Suprapubic skin (tissue), 4 donors: ENCODE measurements at places on chromosomes 3 and 15. TPM values are rescaled to one million over a fixed set of nuclear protein-coding genes. Genes with fewer than 3 reads are reported as not detected.

SAMD7 gene
- not detected for total RNA-seq

TTLL3 gene
- 102 TPM for total RNA-seq

NOX5 gene
- total RNA-seq: not detected

ACTL6A gene
- total RNA-seq: 46.3 TPM

SYNPR gene
- not detected for total RNA-seq

- H3K27me3 ChIP-seq: no peaks in the 10 kb centered on the region
- H3K4me3 ChIP-seq: no peak overlapping the region
- H3K4me1 ChIP-seq: no peaks in the 10 kb centered on the region
- DNase-seq: no peak
- no peaks in the 10 kb centered on the region for H3K36me3 ChIP-seq
- no peak overlapping the region for H3K27ac ChIP-seq
These were observed 159.9 kb upstream of the CMC1 start for GRCh38 chr3:28081533-28081947.

DNA sequence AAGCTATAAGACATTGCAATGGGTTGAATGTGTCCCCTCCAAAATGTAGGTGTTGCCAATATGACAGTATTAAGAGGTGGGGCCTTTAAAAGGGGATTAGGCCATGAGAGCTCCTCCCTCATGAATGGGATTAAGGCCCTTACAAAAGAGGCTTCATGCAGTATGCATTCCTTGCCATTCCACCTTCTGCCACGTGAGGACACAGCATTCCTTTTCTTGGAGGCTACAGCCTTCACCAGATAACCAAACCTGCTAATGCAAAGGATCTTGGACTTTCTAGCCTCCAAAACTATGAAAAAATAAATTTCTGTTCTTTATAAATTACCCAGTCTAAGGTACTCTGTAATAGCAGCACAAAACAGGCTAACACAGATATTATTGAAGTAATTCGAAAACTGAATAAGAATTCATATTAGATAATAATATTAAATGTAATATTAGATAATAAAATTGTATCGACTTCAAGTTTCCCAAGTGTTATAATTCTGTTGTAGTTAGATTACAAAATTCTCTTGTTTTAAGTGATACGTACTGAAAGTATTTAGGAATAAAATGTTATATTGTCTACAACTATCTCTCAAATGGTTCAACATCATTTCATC lies 29.4 kb upstream of the ATP8B4 start:
- H3K4me1 ChIP-seq: peaks cover 6% of the 10 kb centered on the region
- H3K36me3 ChIP-seq: no peaks in the 10 kb centered on the region
- H3K27ac ChIP-seq: no peak overlapping the region
- DNase-seq: no peak
- no peaks in the 10 kb centered on the region for H3K27me3 ChIP-seq

DNA sequence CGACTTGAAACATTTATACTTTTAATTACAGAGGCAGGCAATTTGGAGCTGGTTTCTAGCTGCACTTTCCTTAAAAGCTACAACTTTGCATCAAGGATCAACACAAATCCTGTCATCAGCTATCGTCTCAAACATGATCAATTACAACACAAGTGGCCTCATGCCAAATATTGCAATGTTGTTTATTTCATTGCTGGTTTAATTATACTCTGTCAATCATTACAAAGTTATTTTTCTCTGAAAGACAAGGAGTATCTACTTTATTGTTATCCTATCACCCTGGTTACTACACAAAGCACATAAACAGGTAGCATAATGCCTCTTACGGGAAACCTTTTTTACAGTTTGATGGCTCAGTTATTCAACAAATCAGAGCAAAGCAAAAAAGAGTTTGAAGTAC lies 58.0 kb upstream of the FOXB1 start:
- H3K27ac ChIP-seq: no peak overlapping the region
- no peak for DNase-seq
- no peak overlapping the region for H3K4me3 ChIP-seq
- no peaks in the 10 kb centered on the region for H3K36me3 ChIP-seq
- peaks cover 5% of the 10 kb centered on the region for H3K27me3 ChIP-seq

DNA sequence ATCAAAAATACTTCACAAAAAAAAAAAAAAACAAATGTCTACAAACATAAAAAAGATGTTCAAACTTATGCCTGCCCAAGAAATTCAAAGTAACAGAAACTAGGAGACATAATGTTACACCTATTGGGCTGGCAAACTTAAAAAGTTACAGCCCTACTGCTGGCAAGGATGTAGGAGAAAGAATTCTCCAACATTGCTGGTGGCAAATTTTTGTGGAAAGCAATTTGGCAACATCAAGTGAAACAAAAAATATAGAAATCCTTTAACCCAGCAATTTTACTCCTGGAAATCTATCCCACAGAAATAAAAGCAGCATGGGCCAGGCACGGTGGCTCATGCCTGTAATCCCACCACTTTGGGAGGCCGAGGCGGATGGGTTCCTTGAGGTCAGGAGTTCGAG lies 73.2 kb downstream of the STAG1 start:
- DNase-seq: no peak
- H3K4me1 ChIP-seq: peaks cover 12% of the 10 kb centered on the region
- H3K36me3 ChIP-seq: no peaks in the 10 kb centered on the region
- H3K27me3 ChIP-seq: no peaks in the 10 kb centered on the region

GRCh38 chr3:187104933-187105332 lies 34.4 kb downstream of the RPL39L start:
- H3K36me3 ChIP-seq: no peaks in the 10 kb centered on the region
- peaks cover 13% of the 10 kb centered on the region for H3K4me1 ChIP-seq
- H3K27ac ChIP-seq: no peak overlapping the region
- no peaks in the 10 kb centered on the region for H3K27me3 ChIP-seq
- no peak for DNase-seq

GRCh38 chr15:80564056-80564455 lies 131.1 kb upstream of the ABHD17C start:
- no peak overlapping the region for H3K4me3 ChIP-seq
- H3K36me3 ChIP-seq: no peaks in the 10 kb centered on the region
- no peak for DNase-seq

DNA sequence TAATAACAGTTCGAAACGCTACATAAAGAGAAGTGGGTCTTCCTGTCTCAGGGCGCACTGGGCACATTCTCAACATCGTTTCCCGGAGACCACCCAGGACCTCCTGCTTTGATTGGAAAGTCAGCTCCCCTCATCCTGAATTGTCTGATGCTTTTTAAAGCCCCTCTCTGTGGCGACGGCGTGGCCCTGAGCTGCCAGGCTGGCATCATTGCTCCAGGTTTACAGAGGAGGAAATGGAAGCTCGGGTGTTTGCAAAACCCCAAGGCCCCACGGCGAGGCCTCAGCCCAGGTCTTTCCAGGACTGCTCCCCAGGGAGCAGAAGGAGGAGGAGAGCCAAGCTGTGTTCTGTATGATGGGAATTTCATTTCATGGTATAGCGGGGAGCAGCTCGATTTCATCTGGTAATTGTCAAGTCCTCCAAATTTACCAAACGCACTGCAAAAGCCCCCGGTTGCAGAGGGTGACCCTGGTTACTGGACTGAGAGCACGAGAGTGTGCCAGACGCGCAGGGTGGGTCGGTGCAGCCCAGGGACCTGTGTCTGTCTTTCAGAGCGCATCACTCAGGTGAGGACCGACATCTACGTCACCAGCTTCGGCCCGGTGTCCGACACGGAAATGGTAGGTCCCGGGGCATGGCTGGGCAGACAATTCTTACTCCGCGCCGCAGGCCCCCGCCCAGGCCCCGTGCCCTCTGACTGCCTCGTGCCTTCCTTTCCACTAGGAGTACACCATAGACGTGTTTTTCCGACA lies 15.9 kb downstream of the GABRA5 start:
- no peaks in the 10 kb centered on the region for H3K27me3 ChIP-seq
- H3K36me3 ChIP-seq: no peaks in the 10 kb centered on the region
- no peaks in the 10 kb centered on the region for H3K4me1 ChIP-seq
- no peak overlapping the region for H3K27ac ChIP-seq
- no peak overlapping the region for H3K4me3 ChIP-seq

DNA sequence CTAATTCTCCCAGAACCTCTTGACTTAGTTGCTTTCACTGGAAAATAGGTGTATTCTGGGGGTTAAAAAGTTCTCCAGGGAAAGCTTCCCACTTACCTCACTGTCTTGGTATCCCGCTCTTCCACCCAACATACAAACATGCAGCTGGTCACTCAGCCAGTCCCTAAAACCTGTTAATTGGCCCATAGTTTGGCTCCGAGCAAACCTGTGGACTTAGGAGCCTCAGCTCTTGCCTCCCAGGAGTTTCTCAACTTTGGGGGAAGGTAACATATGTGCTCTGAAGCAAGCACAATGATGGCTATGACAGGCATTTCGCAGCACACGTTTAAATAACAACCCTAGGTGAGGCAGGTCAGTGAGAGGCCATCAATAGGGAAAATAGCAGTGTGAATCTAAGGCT lies 25.8 kb upstream of the LRRFIP2 start:
- no peaks in the 10 kb centered on the region for H3K27me3 ChIP-seq
- no peak overlapping the region for H3K4me3 ChIP-seq
- H3K27ac ChIP-seq: no peak overlapping the region
- H3K36me3 ChIP-seq: no peaks in the 10 kb centered on the region

- no peaks in the 10 kb centered on the region for H3K27me3 ChIP-seq
- H3K4me1 ChIP-seq: peaks cover 58% of the 10 kb centered on the region
- no peak overlapping the region for H3K4me3 ChIP-seq
- DNase-seq: no peak
These were observed 75.0 kb downstream of the TBL1XR1 start for GRCh38 chr3:177122183-177122856.

- DNase-seq: peak; percentile 87
- peaks cover 18% of the 10 kb centered on the region for H3K36me3 ChIP-seq
- peak overlapping the region; percentile 80 for H3K27ac ChIP-seq
- H3K4me1 ChIP-seq: peaks cover 23% of the 10 kb centered on the region
- no peaks in the 10 kb centered on the region for H3K27me3 ChIP-seq
- H3K4me3 ChIP-seq: no peak overlapping the region
These were observed 58.2 kb downstream of the ZBTB38 start for GRCh38 chr3:141426404-141427034.

DNA sequence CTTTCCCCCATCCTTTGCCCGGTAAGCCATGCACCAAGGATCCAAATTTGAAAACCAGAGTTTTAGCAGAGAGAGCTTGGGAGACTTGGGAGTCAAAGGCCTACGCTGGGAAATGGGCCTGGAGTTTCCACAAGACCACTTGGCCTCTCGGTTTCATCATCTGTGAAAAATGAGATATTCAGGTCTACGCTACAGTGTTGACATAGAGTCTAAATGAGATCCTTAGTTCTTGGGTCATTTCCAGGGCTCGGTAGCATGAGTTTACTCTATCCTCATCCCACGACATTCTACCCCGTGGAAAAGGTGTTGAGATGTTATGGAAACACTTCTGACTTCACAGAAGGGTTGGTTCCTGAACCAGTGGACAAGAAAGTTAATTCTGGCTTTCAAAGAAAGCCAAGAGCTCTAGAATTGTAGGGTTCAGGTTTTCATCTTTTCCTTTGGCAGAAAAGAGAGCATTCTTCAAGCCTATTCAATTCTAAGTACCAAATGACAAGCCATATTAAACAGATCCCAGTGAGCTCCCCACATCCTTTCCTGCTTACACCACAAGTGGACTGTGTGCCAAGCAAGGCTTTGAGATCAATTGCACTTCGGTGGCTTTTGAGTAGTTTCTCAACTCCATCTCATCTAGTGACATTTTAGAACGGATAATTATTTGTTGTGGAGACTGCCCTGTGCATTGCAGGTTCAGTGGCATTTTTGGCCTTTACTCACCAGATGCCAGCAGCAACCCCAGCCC lies 219.7 kb downstream of the SLCO3A1 start:
- DNase-seq: no peak
- no peak overlapping the region for H3K4me3 ChIP-seq
- no peaks in the 10 kb centered on the region for H3K36me3 ChIP-seq
- H3K4me1 ChIP-seq: peaks cover 68% of the 10 kb centered on the region

DNA sequence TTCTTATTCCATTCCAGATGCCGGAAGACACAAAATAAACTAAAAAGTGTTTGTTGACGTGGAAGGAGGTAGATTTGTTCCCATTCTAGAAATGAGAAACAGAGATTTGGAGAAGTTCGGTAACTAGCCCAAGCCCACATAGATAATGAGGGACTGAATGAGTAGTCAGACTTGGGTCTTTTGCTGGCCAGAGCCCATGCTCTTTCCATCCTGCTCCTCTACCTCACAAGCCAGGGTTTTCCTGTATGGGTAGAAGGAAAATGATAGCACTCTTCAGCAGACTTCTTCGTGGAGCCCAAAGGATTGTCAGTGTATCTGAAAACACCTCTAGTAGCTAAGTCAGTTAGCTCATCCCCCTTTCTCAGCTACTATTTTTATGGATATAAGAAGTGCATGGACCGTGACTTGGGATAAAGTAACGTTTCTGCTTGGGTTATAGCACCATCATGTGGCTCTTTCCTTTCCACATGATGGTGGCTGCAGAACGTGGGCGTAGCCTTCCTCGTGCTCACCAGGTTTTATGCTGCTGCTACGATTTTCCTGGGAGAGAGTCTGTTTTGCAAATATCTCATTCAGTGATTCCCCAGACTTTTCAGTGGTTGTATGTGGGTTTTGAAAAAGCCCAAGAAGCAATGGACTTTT lies 84.6 kb downstream of the DGKG start:
- H3K27me3 ChIP-seq: no peaks in the 10 kb centered on the region
- DNase-seq: no peak
- H3K4me1 ChIP-seq: no peaks in the 10 kb centered on the region

- H3K4me1 ChIP-seq: no peaks in the 10 kb centered on the region
- H3K36me3 ChIP-seq: no peaks in the 10 kb centered on the region
- no peak overlapping the region for H3K4me3 ChIP-seq
- no peaks in the 10 kb centered on the region for H3K27me3 ChIP-seq
- DNase-seq: no peak
- no peak overlapping the region for H3K27ac ChIP-seq
These were observed 98.5 kb downstream of the CACNA1D start for GRCh38 chr3:53592862-53593261.

DNA sequence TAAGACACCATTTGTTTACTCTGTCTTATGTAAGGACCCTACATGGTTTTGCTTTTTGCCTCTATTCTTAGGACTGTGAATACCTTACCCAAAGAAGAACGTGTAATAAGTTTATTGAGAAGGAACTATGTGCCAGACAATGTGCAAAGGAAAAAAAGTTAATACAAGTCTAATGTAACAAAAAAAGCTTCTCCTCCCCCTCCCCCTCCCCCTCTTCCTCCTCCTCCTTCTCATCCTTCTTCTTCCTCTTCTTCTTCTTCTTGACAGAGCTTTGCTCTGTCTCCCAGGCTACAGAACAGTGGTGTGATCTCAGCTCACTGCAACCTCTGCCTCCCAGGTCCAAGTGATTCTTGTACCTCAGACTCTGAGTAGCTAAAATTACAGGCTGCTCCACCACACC lies 50.9 kb upstream of the MITF start:
- H3K4me3 ChIP-seq: no peak overlapping the region
- no peak for DNase-seq
- no peaks in the 10 kb centered on the region for H3K36me3 ChIP-seq
- peaks cover 6% of the 10 kb centered on the region for H3K4me1 ChIP-seq

DNA sequence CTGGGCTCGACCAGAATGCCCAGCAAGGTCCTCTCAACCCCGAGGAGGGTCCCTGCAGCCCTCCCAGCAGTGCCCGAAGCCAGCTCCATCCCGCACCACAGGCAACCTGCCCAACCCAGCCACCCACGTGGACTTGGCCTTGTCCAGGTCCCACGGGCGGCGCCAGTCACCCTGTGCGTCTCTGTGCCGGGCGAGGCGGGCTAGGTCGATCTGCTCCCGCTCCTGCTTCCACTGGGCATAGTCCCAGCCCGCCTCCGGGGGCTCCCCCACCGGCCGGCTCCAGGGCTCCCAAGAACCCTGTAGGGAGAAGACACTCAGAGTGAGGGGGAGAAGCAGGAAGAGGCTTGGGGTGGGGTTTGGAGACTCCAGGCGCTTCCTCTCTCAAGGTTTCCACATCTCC lies 3.1 kb downstream of the CCDC9B start:
- peak overlapping the region; percentile 2 for H3K27ac ChIP-seq
- H3K36me3 ChIP-seq: no peaks in the 10 kb centered on the region
- no peak for DNase-seq
- no peaks in the 10 kb centered on the region for H3K27me3 ChIP-seq

GRCh38 chr3:171088496-171088895 lies 62.0 kb upstream of the SLC2A2 start:
- no peaks in the 10 kb centered on the region for H3K36me3 ChIP-seq
- no peak overlapping the region for H3K27ac ChIP-seq
